ENCODE measurements at places on chromosomes 12 and 14. TPM values are rescaled to one million over a fixed set of nuclear protein-coding genes. Genes with fewer than 3 reads are reported as not detected.

GRCh38 chr12:52268212-52268611, 6.2 kb upstream of the KRT86 start:
- DNase-seq = no peak

Gene WSCD2
- not detected for total RNA-seq

DNA sequence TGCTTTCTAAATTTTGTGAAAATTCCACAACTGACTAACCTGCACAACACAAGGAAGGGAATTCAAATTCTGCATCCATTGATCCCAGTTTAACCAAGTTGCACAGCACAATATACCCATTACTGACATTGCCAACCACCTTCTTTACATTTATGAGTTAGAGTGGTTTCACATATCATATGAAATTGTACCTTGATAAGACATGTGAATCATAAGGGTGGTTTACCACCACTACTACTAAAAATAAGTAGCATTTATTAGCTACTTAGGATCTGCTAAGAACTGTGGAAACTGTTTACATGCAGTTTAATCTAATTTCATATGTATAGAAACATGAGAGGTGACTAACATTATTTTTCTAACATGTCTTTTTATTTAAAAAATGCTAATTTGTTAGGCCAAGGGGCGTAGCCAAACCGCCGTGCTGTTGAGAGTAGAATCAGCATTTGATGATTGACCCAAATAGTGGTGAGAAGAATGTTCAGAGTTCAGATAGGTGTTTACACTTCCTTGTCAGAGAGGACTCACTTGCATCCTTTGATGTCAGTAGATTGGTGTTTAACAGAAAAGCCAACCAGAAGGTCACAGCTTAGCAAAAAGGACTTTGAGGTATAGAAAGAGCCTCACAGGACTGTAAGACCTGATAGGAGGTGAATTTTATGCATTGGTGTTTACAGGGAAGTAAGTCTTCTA, 56.2 kb downstream of the LRFN5 start:
- DNase-seq = no peak

- peak; percentile 83 for DNase-seq
Observed at GRCh38 chr12:53219956-53220693, 11.9 kb downstream of the RARG start.

DNA sequence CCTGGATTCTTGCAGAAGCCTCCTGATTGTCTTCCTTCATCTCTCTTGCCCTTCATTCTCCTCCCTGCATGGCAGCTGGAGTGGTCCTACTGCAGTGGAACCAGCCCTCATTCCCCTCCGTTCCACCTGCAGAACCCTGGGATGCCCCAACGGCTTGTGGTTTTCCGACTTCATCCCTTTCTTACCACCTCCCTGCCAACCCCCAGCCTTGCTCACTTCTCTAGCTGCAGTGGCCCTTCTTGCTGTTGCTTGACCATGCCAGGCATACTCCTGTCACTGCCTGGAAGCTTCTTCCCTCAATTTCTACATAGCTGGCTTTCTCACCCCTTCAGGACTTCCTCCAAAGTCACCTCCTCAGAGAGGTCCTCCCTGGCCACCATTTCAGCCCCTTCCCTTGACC, 123.3 kb downstream of the BEGAIN start:
- DNase-seq = no peak

DNA sequence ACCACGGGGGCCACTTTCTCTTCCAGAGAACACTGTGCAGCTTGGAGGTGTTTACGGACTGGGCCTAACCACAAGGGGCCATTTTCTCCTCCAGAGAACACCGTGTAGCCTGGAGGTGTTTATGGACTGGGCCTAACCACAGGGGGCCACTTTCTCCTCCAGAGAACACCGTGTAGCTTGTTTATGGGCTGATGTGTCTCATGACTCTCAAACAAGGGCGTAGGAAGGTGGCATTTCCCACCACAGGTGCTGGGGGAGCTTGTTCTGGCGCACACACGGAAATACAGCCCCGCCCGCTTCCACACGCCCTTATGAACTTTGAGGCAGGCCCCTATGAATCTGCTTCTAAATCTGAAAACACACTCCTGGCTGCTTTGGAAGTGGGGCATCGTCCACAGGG, 174.6 kb upstream of the SFSWAP start:
- peak; percentile 31 for DNase-seq

GRCh38 chr12:101763246-101763931, 24.1 kb upstream of the SYCP3 start:
- no peak for DNase-seq

- no peak for DNase-seq
Observed at GRCh38 chr12:95237315-95237714, 19.7 kb downstream of the VEZT start.

Gene EML5
- 3.0 TPM for total RNA-seq
